ENCODE measurements at places on chromosomes 12 and 14. TPM values are rescaled to one million over a fixed set of nuclear protein-coding genes. Genes with fewer than 3 reads are reported as not detected.

- no peak overlapping the region for H3K27ac ChIP-seq
- H3K4me3 ChIP-seq, result no peak overlapping the region
- no peaks in the 10 kb centered on the region for H3K36me3 ChIP-seq
- no peaks in the 10 kb centered on the region for H3K4me1 ChIP-seq
- no peak for DNase-seq
These were observed 61.2 kb upstream of the CCDC91 start for GRCh38 chr12:28129031-28129430.

- H3K4me3 ChIP-seq, result no peak overlapping the region
- no peak for DNase-seq
- no peak overlapping the region for H3K27ac ChIP-seq
- no peaks in the 10 kb centered on the region for H3K36me3 ChIP-seq
These were observed 6.2 kb upstream of the KRT86 start for GRCh38 chr12:52268212-52268611.

GRCh38 chr14:23539248-23540140 is 12.1 kb downstream of the ZFHX2 start:
- H3K4me1 ChIP-seq, result peaks cover 5% of the 10 kb centered on the region
- H3K27ac ChIP-seq, result no peak overlapping the region
- DNase-seq, result no peak
- no peak overlapping the region for H3K4me3 ChIP-seq
- H3K36me3 ChIP-seq, result no peaks in the 10 kb centered on the region
- H3K27me3 ChIP-seq, result peaks cover 8% of the 10 kb centered on the region

DNA sequence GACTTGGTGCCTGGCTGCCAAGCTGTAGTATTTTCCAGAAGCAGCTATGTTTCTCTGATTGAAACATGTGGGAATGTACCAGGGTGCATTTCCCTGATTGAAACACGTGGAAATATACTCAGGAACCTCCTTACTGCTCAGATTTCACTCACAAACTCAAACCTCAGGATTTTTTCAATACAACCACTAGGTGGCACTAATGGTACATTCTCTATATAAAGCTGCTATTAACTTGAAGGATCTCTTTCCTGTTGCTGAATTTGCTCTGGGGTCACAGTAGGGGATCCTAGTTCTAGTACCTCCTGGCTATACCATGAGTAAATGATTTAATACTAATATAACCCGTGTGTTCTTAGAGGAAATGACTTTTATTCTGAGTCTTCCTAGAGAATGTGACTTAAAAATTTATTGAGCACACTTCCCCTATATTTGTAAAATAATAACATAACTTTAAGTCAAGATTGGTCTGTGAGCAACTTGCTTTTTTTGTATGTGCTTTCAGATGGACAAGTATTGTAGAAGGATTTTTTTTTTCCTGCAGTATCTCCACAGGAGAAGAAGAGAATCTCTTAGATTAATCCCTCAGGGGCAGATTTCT is 173.8 kb upstream of the MIS18BP1 start:
- no peaks in the 10 kb centered on the region for H3K36me3 ChIP-seq
- H3K27ac ChIP-seq, result no peak overlapping the region
- H3K27me3 ChIP-seq, result no peaks in the 10 kb centered on the region
- no peaks in the 10 kb centered on the region for H3K4me1 ChIP-seq
- no peak for DNase-seq

GRCh38 chr12:123006977-123007376 is 26.5 kb downstream of the ARL6IP4 start:
- H3K4me3 ChIP-seq, result no peak overlapping the region
- H3K27me3 ChIP-seq, result no peaks in the 10 kb centered on the region
- H3K4me1 ChIP-seq, result no peaks in the 10 kb centered on the region
- H3K36me3 ChIP-seq, result no peaks in the 10 kb centered on the region

- peaks cover 7% of the 10 kb centered on the region for H3K4me1 ChIP-seq
- H3K27ac ChIP-seq, result no peak overlapping the region
- no peaks in the 10 kb centered on the region for H3K36me3 ChIP-seq
- no peak overlapping the region for H3K4me3 ChIP-seq
- H3K27me3 ChIP-seq, result peaks cover 40% of the 10 kb centered on the region
These were observed 1.8 kb downstream of the GALNT9 start for GRCh38 chr12:132327336-132328171.

- peaks cover under 1% of the 10 kb centered on the region for H3K36me3 ChIP-seq
- H3K4me1 ChIP-seq, result peaks cover 4% of the 10 kb centered on the region
- no peaks in the 10 kb centered on the region for H3K27me3 ChIP-seq
- H3K4me3 ChIP-seq, result no peak overlapping the region
- no peak overlapping the region for H3K27ac ChIP-seq
These were observed 11.2 kb downstream of the SPRING1 start for GRCh38 chr12:116726694-116727093.

- H3K4me3 ChIP-seq, result no peak overlapping the region
- H3K36me3 ChIP-seq, result no peaks in the 10 kb centered on the region
- no peak for DNase-seq
- H3K4me1 ChIP-seq, result peaks cover 6% of the 10 kb centered on the region
- peaks cover 36% of the 10 kb centered on the region for H3K27me3 ChIP-seq
These were observed 54.7 kb upstream of the PLEKHG3 start for GRCh38 chr14:64649383-64649998.

GRCh38 chr14:63877550-63877939 is 24.7 kb downstream of the SYNE2 start:
- DNase-seq, result no peak
- peaks cover 55% of the 10 kb centered on the region for H3K36me3 ChIP-seq
- H3K4me1 ChIP-seq, result peaks cover 32% of the 10 kb centered on the region
- no peak overlapping the region for H3K4me3 ChIP-seq
- no peak overlapping the region for H3K27ac ChIP-seq
- no peaks in the 10 kb centered on the region for H3K27me3 ChIP-seq

GRCh38 chr12:63164911-63165310 is 13.9 kb upstream of the AVPR1A start:
- DNase-seq, result no peak
- no peaks in the 10 kb centered on the region for H3K36me3 ChIP-seq
- no peak overlapping the region for H3K27ac ChIP-seq
- H3K4me1 ChIP-seq, result no peaks in the 10 kb centered on the region
- no peak overlapping the region for H3K4me3 ChIP-seq

- no peak for DNase-seq
- no peak overlapping the region for H3K27ac ChIP-seq
- H3K4me1 ChIP-seq, result peaks cover 27% of the 10 kb centered on the region
- H3K36me3 ChIP-seq, result peaks cover 17% of the 10 kb centered on the region
- H3K27me3 ChIP-seq, result no peaks in the 10 kb centered on the region
These were observed 16.7 kb downstream of the OSBPL8 start for GRCh38 chr12:76542908-76543307.

- no peak for DNase-seq
- no peak overlapping the region for H3K27ac ChIP-seq
- no peaks in the 10 kb centered on the region for H3K36me3 ChIP-seq
- peaks cover 6% of the 10 kb centered on the region for H3K27me3 ChIP-seq
- H3K4me1 ChIP-seq, result peaks cover 5% of the 10 kb centered on the region
These were observed 28.7 kb downstream of the SLC41A2 start for GRCh38 chr12:104929368-104929767.

DNA sequence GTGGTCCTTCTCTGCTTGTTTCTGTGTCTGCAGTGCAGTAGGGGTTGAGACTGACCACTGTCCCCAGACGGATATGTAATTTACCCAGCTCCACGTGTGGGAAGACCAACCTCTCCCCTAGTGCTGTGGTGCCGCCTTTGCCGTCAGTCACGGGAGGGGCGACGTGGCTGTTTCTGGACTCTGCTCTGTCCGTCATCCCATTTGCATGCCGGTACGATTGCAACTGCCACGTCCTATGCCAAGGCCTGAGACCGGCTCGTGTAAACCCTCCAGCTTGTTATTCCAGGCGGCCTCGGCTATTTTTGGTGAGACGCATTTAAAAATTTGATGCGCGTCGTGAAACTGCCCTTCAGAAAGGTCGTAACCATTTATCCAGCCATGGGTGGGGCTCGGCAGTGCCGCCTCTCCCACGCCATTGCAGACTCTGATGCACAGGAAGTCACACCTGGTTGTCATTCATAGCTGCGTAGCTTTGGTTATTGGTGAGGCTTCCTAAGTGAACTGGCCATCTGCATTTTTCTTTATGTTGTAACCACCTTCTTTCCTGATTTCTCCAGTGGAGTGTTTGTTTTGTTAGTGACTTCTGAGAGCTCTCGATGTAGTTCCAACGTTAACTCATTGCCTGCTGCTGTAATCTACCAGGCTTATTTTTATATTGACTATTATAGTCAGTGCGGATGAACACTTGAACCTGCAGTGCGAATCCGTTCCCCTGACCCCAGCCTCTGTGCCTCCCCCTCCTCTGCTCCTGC is 75.1 kb downstream of the ADGRD1 start:
- peaks cover 2% of the 10 kb centered on the region for H3K27me3 ChIP-seq
- H3K4me3 ChIP-seq, result no peak overlapping the region
- H3K27ac ChIP-seq, result no peak overlapping the region
- no peak for DNase-seq
- H3K36me3 ChIP-seq, result no peaks in the 10 kb centered on the region
- H3K4me1 ChIP-seq, result no peaks in the 10 kb centered on the region

- H3K36me3 ChIP-seq, result no peaks in the 10 kb centered on the region
- H3K4me1 ChIP-seq, result no peaks in the 10 kb centered on the region
- no peak overlapping the region for H3K4me3 ChIP-seq
- H3K27ac ChIP-seq, result no peak overlapping the region
- DNase-seq, result no peak
These were observed 226.0 kb downstream of the DACT1 start for GRCh38 chr14:58863661-58864345.

DNA sequence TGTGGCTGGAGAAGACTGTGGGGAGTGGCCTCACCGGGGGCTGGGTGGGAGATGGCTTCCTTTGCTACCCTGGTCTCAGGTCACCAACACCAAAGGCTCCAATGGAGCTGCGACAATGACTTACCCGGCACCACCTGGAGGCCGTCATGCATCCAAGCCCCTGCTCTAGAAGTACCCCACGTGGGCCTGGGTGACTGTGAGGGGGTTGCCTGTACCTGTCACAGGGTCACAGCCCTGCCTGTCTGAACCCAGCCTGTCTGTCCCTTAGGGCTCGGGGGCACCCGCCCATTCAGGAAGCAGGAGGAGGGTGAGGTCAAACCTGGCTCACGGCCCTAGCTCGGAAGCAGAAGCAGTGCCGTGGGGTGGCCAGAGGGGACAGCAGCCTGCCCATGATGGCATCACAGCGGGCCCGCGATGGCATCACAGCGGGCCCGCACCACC is 18.9 kb downstream of the ABCB9 start:
- peak overlapping the region; percentile 41 for H3K4me3 ChIP-seq
- peaks cover 26% of the 10 kb centered on the region for H3K4me1 ChIP-seq
- H3K27ac ChIP-seq, result peak overlapping the region; percentile 67
- H3K27me3 ChIP-seq, result no peaks in the 10 kb centered on the region
- DNase-seq, result no peak

GRCh38 chr12:24491968-24492367 is 456.9 kb downstream of the BCAT1 start:
- DNase-seq, result no peak
- no peaks in the 10 kb centered on the region for H3K36me3 ChIP-seq
- H3K27ac ChIP-seq, result no peak overlapping the region
- no peaks in the 10 kb centered on the region for H3K4me1 ChIP-seq
- no peak overlapping the region for H3K4me3 ChIP-seq

- H3K27ac ChIP-seq, result no peak overlapping the region
- DNase-seq, result no peak
- H3K36me3 ChIP-seq, result no peaks in the 10 kb centered on the region
- no peak overlapping the region for H3K4me3 ChIP-seq
These were observed 73.4 kb downstream of the SPTB start for GRCh38 chr14:64806202-64806861.

GRCh38 chr12:53972152-53972702 is 699 bp upstream of the HOXC11 start:
- H3K36me3 ChIP-seq, result no peaks in the 10 kb centered on the region
- DNase-seq, result no peak

GRCh38 chr12:23742574-23742973 is 206.9 kb downstream of the SOX5 start:
- H3K4me3 ChIP-seq, result no peak overlapping the region
- no peaks in the 10 kb centered on the region for H3K4me1 ChIP-seq
- H3K27ac ChIP-seq, result no peak overlapping the region
- no peaks in the 10 kb centered on the region for H3K27me3 ChIP-seq

- no peaks in the 10 kb centered on the region for H3K27me3 ChIP-seq
- no peak for DNase-seq
- H3K4me1 ChIP-seq, result no peaks in the 10 kb centered on the region
- no peak overlapping the region for H3K27ac ChIP-seq
- no peak overlapping the region for H3K4me3 ChIP-seq
These were observed 53.4 kb downstream of the PLCZ1 start for GRCh38 chr12:18684430-18684829.

DNA sequence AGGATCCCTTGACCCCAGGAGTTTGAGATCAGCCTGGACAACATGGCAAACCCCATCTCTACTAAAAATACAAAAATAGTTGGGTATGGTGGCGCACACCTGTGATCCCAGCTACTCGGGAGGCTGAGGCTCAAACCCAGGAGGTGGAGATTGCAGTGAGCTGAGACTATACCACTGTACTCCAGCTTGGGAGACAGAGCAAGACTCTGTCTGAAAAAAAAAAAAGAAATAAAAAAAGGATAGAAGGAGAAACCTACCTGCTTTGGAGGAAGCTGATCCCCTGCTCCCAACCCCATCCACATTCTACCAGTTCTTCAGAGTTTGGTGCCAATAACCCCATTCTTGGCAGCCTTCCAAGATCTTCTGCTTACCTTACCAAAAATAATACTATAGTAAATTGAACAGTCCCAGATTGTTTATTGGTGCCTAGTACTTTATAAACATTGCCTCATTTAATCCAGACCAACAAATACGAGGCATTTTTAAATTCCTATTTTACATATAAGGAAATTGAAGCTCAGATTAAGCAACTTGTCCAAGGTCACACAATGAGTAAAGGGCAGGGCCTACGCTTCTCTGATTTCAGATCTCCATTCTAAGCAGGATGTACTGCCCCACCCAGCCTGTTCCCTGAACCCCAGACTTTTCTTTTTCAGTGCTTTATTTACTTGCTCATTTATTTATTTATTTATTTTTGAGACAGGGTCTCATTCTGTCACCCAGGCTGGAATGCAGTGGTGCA is 33.2 kb upstream of the FAM222A start:
- H3K4me1 ChIP-seq, result no peaks in the 10 kb centered on the region
- H3K4me3 ChIP-seq, result no peak overlapping the region
- no peak for DNase-seq
- H3K27ac ChIP-seq, result no peak overlapping the region

The TBX3 gene
- not detected for total RNA-seq

The COL2A1 gene
- not detected for total RNA-seq

The PRB2 gene
- not detected for total RNA-seq

The IL31 gene
- not detected for total RNA-seq

The P3H3 gene
- 6.3 TPM for total RNA-seq

The DAO gene
- total RNA-seq, result not detected

The FITM1 gene
- 1.3 TPM for total RNA-seq

The SLC38A4 gene
- not detected for total RNA-seq

The PRPH gene
- total RNA-seq, result 0.67 TPM

The PRR4 gene
- 1.2 TPM for total RNA-seq

The HNRNPA1 gene
- total RNA-seq, result 1,279 TPM

Measured in activated naive CD8-positive, alpha-beta T cell treated with anti-CD3 and anti-CD28 coated beads, Interleukin-2, amount 10 ng/mL, durations not matched to agents 7 days and 5 days (primary cell).